Stimulated activated naive B cell treated with anti-CD40 and anti-IgM and Interleukin-4, amounts not matched to agents 10 μg/mL and 1 μg/mL and 100 μg/mL, for 72 hours (primary cell): ENCODE measurements at places on chromosomes 12 and 14.

DNA sequence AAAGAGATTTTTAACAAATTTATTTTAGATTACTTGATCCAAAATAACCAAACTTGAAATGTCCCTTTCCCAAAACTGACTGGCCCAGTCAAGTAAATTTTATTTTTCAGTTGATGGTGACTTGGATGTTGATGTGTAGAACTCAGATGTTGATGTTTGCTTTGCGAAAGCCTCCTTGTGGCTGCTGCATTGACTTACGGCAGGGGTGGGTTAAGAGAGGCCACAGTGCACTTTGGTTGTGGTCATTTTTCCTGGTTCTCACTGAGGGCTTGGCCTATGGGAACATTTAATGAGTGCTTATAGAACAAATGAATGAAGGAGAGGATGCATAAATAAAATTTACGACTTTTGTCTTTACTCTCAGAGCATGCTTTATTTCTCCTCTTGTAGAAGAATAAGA, 52.6 kb downstream of the SLCO1B3 start:
- no peak overlapping the region for H3K4me3 ChIP-seq
- no peaks in the 10 kb centered on the region for H3K4me1 ChIP-seq
- H3K27me3 ChIP-seq = no peaks in the 10 kb centered on the region

DNA sequence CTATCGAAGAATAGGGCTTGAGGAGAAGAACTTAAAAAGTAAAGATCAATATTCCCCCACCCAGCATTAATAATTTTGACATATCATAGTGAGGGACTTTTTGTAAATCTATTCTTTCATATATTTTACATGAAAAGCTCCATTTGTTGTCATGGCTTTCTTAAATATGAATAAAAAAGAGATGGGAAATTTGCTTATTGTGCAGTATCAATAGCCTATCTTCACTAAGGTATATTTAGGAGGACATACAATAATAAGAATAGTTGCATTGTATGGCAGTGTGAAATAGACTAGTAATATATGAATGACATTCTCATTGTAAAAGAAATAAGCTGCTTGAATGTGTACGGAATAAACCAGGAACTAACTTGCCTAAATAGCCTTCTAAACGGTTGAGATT, 5.5 kb upstream of the TCP11L2 start:
- H3K36me3 ChIP-seq = no peaks in the 10 kb centered on the region
- no peak for DNase-seq
- peaks cover 25% of the 10 kb centered on the region for H3K4me1 ChIP-seq
- no peak overlapping the region for H3K27ac ChIP-seq

- DNase-seq = no peak
- H3K4me1 ChIP-seq = peaks cover 7% of the 10 kb centered on the region
Observed at GRCh38 chr12:58171914-58172313, 230.5 kb downstream of the ATP23 start.

GRCh38 chr12:113093409-113094101, 37.0 kb downstream of the DTX1 start:
- H3K27me3 ChIP-seq = no peaks in the 10 kb centered on the region
- peak overlapping the region; percentile 70 for H3K27ac ChIP-seq
- H3K4me1 ChIP-seq = peaks cover 71% of the 10 kb centered on the region
- no peak overlapping the region for H3K4me3 ChIP-seq
- no peak for DNase-seq

GRCh38 chr12:65832217-65832616, 7.9 kb downstream of the HMGA2 start:
- H3K27me3 ChIP-seq = peaks cover 9% of the 10 kb centered on the region
- no peaks in the 10 kb centered on the region for H3K4me1 ChIP-seq
- no peak for DNase-seq
- H3K27ac ChIP-seq = no peak overlapping the region
- H3K4me3 ChIP-seq = no peak overlapping the region

- no peak overlapping the region for H3K4me3 ChIP-seq
- no peak for DNase-seq
- H3K4me1 ChIP-seq = peaks cover 23% of the 10 kb centered on the region
- no peaks in the 10 kb centered on the region for H3K27me3 ChIP-seq
- no peaks in the 10 kb centered on the region for H3K36me3 ChIP-seq
Observed at GRCh38 chr12:130972586-130972950, 18.9 kb downstream of the ADGRD1 start.

DNA sequence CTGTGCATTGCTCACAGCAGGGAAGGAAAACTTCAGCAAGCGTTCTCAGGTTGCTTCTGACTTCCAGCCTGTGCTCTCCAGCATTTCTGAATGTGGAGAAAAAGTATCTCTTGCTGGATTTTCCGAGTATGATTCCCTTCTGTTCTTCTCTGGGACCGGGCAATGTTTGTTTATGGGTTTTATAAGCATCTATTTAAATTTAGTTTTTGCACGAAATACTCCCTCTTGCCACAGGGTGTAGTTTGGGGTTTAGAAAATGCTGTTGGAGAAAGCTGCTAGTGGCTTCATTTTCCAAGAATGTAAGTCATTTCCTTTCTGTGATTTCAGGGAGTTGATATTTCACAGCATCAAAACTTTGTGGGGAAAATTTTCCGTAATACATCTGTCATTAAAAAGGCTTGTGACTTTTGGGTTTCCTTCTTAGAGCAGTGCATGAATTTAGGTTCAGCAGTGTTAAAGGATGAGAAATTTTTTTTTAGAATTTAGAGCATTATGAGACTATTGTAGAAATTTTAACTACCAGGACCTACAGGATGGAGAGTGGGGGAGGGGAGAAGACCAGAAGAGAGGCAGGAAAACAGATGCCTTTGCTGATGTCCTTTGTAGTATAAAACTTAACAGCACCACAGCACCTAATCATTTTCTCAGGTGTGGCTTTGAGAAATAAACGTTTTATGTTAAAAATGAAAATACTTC, 1.5 kb downstream of the FRMD6 start:
- peaks cover 2% of the 10 kb centered on the region for H3K4me1 ChIP-seq
- H3K27ac ChIP-seq = no peak overlapping the region
- H3K36me3 ChIP-seq = no peaks in the 10 kb centered on the region

- H3K36me3 ChIP-seq = no peaks in the 10 kb centered on the region
- no peak for DNase-seq
- peaks cover 51% of the 10 kb centered on the region for H3K27me3 ChIP-seq
- H3K4me3 ChIP-seq = no peak overlapping the region
Observed at GRCh38 chr12:49966511-49967041, 4.9 kb downstream of the AQP5 start.
